ENCODE measurements at places on chromosomes 5 and 9.

- no peak for DNase-seq
Measured at GRCh38 chr9:71253011-71253410, 131.6 kb upstream of the TRPM3 start.

DNA sequence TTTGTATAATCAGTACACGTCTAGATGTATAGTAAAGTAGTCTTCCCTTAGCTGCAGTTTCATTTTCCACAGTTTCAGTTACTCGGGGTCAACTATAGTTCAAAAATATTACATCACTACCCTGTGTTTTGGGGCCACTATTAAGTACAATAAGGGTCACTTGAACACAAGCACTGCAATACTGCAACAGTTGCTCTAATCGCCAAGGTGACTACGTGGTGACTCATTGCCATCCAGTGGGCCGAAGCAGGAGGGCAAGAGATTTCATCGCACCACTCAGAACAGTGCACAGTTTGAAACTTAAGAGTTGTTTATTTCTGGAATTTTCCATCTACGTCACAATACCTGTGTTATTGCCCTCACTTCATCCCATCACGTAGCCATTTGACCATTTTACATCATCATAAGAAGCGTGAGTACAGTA, at the start of gene ARL14EPL:
Gene ARL14EPL, plus strand, starts transcription at position 379 of the 424 bp plus-strand sequence. CDS start 18,994 bp downstream, outside the sequence.
- peak; percentile 52 for DNase-seq

GRCh38 chr5:126914801-126915436, 115.4 kb downstream of the MARCHF3 start:
- no peak for DNase-seq

DNA sequence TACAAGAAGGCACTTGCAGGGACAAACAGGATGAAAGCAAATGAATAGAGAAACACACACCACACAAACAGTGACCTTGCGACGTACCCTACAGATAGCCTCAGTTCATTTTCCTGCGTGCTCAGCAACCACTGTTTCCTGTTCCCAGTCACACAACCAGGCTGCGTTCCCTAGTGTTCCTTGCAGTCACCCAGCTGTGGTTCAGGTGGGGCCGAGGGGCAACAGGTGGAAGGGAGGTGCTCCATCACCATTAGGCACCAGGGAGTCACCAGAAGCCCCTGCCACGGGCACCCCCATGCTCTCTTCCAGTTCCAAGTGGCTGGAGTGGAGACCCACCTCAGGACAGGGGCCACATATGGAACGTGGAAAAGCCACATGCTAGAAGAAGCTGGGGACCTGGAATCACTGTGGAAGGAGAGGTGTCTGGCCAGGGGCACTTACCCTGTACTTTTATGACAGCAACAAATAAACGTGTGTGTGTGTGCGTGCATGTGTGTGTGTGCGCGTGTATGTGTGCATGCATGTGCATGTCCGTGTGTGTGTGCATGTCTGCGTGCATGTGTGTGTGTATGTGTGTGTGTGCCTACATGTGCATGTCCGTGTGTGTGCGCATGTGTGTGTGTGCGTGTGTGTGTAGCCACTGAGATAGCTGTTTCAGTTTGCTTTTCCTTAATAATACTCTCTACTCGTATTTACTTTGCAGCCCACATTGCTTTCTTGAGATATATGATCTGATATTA, 18.8 kb upstream of the FCN2 start:
- DNase-seq = no peak

GRCh38 chr5:141485321-141486055, 658 bp downstream of the PCDHGC4 start:
- DNase-seq = no peak

GRCh38 chr5:160970605-160971191, 118.7 kb upstream of the ATP10B start:
- no peak for DNase-seq

GRCh38 chr9:35313916-35314315, 152.1 kb downstream of the UNC13B start:
- DNase-seq = peak; percentile 21

DNA sequence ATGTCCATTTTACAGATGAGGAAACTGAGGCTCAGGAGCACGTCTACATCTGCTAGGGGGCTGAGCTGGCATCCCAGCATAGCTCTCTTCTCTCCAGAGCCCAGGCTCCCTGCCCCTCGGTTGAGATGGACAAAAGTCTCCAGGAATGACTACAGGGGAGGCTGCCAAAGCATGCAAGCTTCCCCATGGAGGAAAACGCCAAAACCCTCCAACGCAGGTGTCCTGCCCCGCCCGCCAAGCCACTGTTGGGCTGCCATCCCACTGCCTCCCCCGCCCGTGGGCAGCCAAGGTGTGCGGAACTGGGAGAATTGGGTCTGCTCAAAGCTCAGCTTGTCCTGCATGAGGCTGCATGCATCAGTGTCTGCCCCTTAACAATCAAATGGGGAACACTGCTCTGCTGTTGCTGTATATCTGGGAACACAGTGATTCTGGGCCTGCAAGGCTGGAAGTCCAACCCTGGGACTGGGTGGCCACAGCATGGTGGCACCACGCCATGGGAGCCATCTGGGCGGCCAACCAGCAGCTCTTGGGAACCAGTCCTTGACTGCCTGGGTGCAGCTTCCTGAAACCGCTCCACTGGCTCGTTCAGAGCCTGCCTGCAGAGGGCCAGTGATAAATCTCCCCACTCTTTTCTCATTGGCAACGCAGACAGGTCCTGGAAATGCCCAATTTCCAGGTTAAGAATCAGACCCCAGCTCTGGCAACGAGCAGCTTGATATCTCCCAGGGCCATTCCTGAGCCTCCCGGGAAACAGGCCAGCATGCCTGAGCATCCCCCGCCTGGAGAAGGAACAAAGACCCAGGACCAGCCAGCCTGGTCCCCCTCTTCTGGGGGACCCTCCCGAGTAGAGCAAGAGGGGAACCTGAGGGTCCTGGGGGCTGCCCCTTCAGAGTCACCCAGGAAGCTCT, 3.5 kb downstream of the RALGDS start:
- no peak for DNase-seq
